ENCODE measurements at places on chromosomes 7 and 10. TPM values are rescaled to one million over a fixed set of nuclear protein-coding genes. Genes with fewer than 3 reads are reported as not detected.

DNA sequence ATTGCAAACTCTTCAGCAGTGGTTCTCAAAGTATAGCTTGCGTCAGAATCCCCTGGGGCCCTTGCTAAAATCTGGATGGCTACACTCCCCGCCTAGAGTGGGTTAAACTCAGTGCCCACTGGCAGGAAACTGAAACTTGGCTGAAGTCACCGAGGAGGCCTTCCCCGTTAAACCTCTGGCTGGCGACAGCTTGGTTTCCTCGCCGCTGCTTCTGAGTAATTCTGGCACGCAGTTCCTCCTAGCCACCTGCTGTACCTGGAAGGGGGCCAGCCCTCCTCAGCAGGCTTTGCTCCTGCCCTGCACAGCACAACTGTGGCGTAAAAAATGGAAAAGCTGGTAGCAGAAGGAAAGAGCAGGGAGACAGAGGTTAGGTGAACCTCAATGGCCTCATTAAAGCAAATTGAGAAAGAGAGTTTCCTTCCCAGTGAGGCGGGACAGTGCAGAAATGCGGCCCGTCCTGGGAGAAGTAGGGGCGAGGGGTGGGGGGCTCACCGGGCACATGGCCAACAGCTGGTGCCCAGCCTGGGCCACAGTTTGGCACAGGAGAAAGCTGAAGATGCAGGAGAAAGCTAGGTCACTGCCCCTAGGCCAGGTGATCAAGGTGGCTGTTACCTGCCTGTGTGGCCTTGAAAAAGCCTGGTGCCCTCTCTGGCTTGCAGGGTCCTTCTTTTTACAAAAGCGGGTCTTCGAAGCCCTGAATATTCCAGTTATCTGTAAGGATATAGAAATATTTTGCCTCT, 46.6 kb downstream of the ALOX5 start:
- DNase-seq, result peak; percentile 73

DNA sequence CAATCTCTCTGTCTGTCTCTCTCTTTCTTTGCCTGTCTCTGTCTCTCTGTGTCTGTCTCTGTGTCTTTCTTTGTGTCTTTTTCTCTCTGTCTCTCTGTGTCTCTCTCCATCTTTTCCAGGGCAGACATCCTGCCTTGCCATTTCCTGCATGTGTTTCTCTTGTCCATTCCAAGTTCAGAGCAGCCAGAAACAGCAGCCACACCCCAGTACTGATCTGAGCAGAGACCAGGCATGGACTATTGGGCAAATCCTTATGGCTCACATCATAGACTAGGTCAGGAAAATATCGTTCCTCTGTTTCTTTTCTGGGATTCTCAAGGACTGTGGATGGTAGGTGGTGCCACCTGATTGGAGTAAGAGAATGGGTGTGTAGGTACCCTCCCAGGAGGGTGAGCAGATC, 95.8 kb downstream of the RAMP3 start:
- no peak for DNase-seq

GRCh38 chr10:30127120-30127541, 67.7 kb upstream of the JCAD start:
- no peak for DNase-seq

- no peak for DNase-seq
These were observed 863.8 kb upstream of the AUTS2 start for GRCh38 chr7:68734431-68734830.

GRCh38 chr10:107623292-107623691, 458.8 kb upstream of the SORCS1 start:
- DNase-seq, result no peak

- no peak for DNase-seq
These were observed 42.6 kb downstream of the ZNF503 start for GRCh38 chr10:75358835-75359421.

DNA sequence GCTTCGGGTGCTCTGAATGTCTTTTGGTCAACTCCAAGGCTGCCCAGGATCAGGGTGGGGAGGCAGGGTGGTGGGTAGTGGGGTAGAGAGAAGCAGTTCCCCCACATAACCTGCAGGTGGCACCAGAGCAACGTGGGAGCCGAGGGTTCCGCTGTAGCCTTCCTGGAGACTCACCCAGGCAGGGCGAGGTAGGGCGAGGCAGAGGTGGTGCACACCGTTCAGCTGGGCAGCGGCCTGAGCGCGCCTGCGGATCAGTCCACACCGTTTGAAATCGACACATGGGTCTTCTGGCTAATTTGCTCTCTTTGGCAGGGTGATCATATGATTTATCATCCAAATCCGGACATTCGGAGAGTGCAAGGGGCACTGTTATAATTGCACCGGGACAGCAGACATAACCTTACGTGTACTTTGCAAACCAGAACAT, 41.4 kb upstream of the MAP3K8 start:
- peak; percentile 84 for DNase-seq

DNA sequence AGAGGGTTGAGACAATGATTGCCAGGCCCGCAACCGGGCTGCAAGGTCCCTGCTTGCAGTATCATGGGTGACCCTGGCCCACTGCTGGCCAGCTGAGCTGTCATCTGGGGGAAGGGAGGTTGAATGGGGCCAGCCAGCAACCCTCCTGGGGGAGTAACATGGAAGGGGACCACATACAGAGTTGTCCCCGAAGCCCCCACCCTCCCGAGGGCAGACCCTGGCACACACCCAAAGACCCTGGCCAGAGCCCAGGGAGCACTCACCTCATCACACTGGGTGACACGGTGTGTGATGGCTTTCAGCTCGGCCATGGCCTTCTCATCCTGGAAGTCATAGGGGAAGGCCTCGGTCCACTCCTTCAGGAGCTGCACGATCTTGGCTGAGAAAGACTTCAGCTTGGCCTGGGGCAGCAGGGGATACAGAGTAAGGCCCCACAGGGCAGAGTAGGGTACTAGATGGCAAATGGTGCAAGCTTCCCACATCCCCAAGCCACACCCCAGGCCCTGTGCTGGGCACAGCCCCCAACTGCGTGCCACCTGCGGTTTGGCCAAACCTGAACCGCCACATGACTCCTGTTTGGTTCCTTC, 63.4 kb downstream of the CSGALNACT2 start:
- peak; percentile 7 for DNase-seq

AGBL3 gene
- total RNA-seq, result 3.4 TPM

CYP3A4 gene
- not detected for total RNA-seq

SLIT1 gene
- 0.63 TPM for total RNA-seq

PKD1L1 gene
- 0.17 TPM for total RNA-seq

Data from activated CD4-positive, alpha-beta memory T cell treated with anti-CD3 and anti-CD28 coated beads for 36 hours (primary cell).